Inflammatory macrophage treated with lipopolysaccharide for 4 hours (primary cell): ENCODE measurements at places on chromosomes 12 and 14.
A peak's percentile ranks its signal among the peaks of the same experiment; 100 is the strongest.

- DNase-seq = no peak
Measured at GRCh38 chr12:27560126-27560525, 36.1 kb downstream of the PPFIBP1 start.

DNA sequence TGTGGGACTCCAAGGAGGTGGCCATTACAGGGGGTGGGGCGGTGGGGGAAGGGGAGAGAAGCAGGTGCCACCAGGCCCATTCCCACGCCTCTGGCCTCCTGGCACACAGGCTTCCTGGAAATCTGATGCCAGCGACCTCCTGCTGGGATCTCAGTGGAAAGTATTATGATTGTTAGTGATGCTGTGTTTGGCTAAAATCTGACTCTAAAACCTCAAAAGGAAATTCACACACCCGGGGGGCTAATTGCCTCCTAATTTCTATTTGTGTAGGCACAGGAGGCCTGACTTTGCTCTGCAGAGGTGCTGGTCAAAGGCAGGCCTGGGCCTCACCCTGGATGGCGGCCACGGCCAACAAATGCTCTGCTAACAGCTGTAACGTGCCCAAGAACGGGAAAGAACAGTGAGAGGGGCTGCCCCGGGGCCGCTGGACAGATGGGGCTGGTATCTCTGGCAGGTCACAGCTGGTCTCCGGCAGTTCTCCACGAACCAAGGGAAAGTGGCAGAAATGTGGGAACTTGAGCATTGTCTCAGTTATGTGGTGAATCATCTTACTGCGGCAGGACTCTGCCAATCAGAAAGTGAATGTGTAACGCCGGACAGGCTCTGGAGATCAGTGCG is 14.3 kb downstream of the FAM181A start:
- DNase-seq = peak; percentile 66

DNA sequence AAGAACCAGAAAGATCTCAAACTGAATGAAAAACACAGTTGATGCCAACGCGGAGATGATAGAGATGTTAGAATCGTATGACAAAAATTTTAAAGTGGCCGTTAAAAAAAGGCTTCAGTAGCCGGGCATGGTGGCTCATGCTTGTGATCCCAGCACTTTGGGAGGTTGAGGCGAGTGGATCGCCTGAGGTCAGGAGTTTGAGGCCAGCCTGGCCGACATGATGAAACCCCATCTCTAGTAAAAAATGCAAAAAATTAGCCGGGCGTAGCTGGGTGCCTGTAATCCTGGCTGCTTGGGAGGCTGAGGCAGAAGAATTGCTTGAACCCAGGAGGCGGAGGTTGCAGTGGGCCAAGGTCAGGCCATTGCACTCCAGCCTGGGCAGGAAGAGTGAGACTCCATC is 5.4 kb upstream of the ACVRL1 start:
- DNase-seq = no peak

DNA sequence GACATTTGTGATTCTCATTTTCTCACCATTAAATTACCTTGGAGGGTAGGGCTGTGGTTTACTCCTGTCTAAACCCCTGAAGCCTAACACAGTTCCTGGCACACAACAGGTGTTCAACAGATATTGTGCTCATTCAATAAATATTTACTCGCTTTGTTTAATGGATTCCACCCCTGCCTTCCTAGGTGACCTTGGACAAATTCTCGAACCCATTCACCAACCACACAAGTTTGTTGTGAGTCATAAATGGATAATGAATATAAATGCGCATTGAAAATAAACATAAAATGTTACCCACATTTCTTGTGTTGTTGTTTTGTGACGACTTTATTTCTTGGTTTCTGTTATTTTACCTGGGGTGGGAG is 362 bp upstream of the TSFM start:
- no peak for DNase-seq

DNA sequence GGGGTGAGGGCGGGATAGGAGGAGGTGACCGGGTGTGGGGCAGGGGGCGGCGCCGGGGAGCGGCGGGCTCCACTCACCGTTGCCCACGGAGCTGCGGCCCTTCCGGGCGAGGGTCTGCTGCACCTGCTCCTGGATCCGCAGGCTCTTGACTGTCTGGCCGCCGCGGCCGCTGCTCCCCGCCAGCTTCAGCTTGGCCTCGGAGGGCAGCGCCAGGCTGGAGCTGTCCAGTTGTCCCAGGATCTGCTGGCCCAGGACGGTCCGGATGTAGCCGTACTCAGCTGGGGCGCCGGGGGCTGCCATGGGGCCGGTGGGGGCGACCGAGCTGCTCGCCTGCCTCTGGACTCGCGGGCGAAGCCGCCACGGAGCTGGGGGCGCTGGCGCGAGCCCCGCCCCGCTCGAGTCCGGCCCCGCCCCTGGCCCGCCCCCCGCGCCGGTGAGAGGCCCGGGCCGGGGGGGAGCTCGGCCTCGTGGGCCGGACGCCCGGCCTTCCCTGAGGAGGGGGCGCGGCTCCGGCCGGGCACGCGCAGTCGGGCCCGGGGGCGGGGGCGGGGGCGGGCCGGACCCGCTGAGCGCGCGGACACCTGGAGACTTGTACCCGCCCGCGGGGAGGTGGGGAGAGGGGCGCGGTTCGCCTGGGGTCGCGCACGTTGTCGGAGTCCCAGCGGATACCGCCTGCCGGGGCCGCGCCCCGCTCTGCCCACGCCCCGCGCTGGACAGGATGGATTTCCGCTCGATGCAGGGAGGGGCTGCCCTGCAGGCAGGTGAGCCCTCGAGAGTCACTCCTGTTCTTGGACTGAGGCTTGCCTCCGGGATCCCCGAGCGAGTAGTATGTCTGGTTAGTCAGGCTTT is at the start of gene PKP2:
Gene PKP2, minus strand, starts transcription at position 346 of the 849 bp plus-strand sequence. Its CDS starts 46 bp downstream, at position 300.
- peak; percentile 10 for DNase-seq

DNA sequence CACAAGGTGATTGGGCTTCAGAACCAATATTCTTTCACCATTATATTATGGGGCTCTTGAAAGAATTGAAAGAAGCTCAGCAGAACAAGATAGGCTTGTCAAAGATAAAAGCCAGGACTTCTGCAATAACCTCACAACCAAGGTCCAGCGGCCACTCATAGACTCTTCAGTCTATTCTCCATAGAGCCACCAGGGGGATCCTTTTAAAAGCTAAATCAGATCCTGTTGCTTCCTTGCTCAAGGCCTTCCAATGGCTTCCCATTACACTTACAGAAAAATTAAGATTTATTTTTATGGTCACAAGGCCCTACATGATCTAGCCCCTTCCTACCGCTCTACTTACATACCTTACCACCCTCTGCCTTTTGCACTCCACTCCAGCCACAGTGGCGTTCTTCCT is 169.6 kb downstream of the C12orf42 start:
- DNase-seq = no peak
